ENCODE measurements at places on chromosomes 3 and 15.

GRCh38 chr3:9898467-9899241, 4.0 kb upstream of the IL17RE start:
- no peak for DNase-seq

- DNase-seq: no peak
These were observed 554.4 kb downstream of the IGSF11 start for GRCh38 chr3:118480101-118480860.

DNA sequence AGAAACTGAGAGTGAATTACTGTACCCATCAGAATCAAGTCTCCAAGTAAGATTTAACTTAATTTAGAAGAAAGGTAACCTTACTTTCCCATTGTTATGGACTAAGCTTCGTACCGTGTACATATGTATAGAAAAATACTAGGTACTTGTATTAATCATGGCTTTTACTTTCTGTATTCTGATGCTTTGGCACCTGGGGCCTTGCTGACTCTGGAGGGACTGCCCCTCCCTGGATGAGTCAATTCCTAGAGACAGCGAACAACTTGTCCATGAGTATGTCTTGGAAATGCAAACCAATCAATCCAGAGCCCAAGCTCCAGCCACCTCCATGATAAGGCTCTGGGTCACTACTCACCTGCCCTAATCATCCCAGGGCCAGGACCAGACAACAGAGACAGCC, 50.0 kb upstream of the DGKG start:
- DNase-seq: no peak

GRCh38 chr15:52349052-52349700, 53.6 kb upstream of the MYO5C start:
- no peak for DNase-seq

GRCh38 chr3:197847866-197848401, 56.9 kb downstream of the LRCH3 start:
- no peak for DNase-seq

GRCh38 chr3:120495809-120496208, 45.0 kb upstream of the FSTL1 start:
- DNase-seq: no peak

GRCh38 chr3:172046268-172046915, 7.0 kb downstream of the FNDC3B start:
- no peak for DNase-seq

DNA sequence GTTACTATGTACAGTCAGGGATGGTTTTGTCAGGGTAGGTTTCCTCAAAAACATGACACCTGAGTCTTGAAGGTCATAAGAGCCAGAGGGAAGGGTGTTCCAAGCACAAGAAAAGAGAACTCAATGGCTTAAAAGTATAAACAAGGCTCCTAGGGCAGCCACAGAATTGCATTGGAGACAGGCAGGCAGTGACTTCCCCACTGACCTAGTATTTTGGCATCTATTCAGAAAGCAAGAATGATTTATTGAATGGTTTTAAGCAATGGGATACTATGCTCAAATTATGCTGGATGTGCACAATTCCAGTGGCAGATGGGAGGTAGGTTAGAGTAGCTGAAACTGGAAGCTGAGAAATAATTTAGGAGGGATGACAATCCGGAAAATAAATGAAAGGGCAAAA, 54.0 kb downstream of the TSC22D2 start:
- no peak for DNase-seq

DNA sequence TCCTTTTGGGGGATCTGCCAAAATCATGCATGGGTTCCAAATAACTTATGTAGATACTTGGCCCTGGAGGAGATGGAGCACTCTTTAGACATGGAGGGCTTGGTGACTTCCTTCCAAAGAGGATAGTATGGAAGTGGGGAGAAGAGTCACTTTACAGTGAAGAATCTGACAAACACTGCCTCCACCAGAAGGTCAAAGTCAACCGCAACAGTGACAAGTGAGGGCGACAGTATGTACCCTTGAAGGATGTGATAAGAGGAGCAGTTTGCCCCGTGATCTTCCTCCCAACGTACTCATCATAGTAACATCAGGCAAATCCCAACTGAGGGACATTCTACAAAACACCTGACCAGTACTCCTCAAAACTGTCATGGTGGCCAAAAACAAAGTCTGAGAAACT, 62.0 kb downstream of the LMCD1 start:
- no peak for DNase-seq

DNA sequence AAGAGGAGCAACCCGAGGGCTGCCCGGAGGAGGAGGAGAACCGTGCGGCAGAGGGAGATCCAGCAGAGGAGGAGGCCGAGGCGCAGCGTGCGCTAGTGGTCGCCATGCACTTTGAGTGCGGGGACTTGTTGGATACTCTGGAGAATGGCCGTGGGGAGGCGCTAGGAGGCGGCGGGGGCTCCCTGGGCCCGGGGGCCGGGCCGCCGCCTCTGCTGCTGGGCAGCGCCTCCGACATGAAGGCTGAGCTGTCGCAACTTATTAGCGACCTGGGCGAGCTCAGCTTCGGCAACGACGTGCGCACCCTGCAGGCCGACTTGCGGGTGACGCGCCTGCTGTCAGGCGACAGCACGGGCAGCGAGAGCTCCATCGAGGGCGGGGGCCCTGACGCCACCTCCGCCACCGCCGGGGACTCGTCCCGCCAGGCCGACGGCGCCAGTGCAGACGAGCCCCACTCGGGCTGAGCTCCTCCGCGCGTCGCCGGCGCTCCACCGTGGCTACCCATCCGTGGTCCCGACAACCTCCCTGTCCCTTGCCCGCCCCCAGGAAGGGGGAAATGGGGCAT, 2.0 kb downstream of the FAM43A start:
- no peak for DNase-seq

DNA sequence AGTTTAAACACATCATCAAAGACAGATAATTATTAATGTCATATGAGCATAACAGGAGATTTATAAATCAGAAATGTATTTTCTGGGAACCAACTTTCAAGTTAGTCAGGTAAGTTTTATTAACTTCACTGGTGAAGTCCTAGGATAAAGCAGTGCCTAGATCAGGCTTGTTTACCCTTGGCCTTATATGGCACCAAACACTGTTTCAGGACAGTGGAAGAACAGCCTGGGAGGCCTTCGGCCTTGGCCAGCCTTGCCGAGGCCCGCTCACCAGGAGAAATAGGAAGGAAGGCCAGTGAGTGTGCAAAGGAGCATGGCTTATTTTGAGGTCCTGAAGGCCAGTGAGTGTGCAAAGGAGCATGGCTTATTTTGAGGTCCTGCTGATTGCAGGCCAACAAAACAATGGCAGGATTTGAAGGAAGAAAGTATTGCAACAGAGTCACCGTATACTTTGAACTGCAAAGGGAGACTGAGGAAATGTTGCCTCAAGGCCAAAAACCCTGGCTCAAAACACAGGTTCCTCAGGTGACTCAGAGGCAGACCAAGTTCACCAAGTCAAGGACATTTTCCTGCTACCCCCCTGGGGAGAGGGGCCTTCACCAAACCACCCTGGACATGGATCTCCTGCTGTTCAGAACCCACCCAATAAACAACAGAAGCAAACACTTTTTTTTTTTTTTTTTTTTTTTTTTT, 174.3 kb downstream of the TP63 start:
- no peak for DNase-seq

- DNase-seq: no peak
These were observed 79.2 kb upstream of the ABHD17C start for GRCh38 chr15:80615783-80616391.

DNA sequence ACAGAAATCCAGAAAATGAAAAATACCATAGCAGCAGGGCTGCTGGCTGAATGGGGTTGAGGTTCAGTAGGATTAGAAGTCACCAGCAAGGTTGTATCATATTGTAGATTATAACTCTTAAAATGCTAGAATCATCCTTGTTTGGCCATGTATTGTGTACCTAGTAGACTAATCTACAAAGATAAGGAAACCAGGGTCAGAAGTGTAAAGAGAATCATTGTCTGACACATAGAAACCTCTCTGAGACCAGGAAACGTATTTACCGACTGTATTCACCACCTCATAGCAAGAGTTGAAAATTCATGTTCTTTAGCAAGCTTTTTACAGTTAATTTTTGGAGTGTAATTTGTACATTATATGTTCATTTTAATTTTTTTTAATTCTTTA, 168.8 kb downstream of the ECT2 start:
- DNase-seq: no peak

DNA sequence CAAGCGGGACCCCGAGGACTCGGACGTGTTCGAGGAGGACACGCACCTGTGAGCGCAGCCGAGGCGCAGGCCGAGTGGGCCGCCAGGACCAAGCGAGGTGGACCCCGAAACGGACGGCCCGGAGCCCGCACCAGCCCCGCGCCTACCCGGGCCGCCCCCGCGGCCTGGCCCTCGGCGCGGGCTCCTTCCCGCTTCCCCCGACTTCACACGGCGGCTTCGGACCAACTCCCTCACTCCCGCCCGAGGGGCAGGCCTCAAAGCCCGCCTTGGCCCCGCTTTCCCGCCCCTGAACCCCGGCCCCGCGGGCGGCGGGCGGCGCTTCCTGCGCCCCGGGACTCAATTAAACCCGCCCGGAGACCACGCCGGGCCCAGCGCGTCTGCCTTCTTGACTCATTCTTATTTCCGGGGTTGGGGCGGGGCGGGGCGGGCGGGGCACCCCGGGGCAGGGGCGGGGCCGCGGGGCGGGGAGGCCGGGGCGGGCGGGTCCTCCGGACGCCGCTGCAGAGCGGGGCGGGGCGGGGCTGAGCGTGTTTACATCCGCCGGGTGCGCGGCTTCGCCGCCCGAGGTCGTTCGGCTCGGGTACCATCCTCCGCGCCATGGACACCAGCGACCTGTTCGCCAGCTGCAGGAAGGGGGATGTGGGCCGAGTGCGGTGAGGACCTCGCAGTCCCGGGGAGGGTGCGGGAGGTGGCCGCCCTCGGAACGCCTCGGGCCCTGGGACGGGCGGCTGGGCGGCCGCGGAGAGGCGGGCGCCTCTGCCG, at the start of gene ABTB1:
Gene ABTB1, plus strand, starts transcription at position 524 of the 762 bp plus-strand sequence. Its CDS starts 74 bp downstream, at position 598.
- DNase-seq: no peak

DNA sequence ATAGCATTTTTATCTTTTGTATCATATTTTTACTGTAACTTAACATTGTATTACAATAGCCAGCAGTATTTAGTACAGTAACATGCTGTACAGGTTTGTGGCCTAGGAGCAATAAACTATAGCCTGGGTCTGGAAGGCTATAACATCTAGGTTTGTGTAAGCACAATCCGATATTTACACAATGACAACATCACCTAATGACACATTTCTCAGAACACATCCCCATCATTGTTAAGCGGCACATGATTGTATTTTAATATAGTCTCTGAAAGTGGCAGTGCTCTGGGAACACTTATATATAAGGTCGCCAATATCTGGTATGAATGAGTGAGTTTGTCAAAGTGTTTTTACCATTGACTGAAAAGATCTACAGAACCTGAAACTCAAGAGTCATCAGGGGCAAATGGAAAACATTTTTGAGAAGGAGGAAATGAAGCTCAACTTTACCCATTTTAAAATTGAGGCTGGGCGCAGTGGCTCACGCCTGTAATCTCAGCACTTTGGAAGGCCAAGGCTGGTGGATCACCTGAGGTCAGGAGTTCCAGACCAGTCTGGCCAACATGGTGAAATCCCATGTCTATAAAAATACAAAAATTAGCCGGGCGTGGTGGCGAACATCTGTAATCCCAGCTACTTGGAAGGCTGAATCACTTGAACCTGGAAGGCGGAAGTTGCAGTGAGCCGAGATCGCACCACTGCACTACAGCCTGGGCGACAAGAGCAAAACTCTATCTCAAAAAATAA, 38.8 kb upstream of the TNFSF10 start:
- DNase-seq: peak; percentile 29

- DNase-seq: no peak
These were observed 34.0 kb upstream of the TRPM1 start for GRCh38 chr15:31135523-31135922.

GRCh38 chr3:131143802-131144201, 117.1 kb downstream of the NEK11 start:
- no peak for DNase-seq

DNA sequence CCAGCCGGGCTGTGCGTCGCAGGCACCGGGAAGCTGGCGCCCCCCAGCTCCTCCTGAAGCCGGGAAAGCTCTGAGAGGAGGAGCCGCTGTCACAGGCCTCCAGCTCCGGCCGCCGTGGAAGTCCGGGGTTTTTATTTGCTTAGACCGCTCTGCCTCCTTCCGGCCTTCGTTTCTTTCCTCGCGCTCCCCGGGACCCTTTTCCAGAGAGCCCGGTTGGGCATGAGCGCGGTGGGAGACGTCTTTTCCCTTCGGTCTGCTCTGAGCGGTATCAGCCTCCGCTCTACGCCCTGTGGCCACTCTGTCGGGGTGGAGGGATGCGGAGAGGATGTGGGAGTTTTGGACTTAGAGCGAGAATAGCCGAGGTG, 559 bp downstream of the SENP5 start:
- DNase-seq: no peak

DNA sequence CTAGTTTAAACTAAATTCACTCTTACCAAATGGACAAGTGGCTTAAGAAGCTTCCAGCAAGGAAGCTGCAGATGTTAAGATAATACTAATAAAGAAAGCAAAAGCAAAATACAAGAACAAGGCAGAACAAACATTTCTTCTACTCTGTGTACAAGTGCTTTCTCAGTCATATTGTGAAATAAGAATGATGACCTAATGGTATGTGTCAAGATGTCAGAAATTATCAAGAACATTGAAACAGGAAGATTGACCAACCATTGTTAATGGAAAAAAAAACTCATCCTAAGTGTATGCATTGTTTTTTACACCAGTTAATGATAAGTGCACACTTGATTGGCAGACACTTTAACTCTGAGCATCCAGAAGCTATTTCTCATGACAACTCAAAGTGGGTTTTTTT, 65.4 kb upstream of the P2RY1 start:
- no peak for DNase-seq

GRCh38 chr15:86905625-86906256, 826.1 kb downstream of the AGBL1 start:
- no peak for DNase-seq

- DNase-seq: no peak
These were observed 266.6 kb upstream of the TBL1XR1 start for GRCh38 chr3:177463863-177464262.

DNA sequence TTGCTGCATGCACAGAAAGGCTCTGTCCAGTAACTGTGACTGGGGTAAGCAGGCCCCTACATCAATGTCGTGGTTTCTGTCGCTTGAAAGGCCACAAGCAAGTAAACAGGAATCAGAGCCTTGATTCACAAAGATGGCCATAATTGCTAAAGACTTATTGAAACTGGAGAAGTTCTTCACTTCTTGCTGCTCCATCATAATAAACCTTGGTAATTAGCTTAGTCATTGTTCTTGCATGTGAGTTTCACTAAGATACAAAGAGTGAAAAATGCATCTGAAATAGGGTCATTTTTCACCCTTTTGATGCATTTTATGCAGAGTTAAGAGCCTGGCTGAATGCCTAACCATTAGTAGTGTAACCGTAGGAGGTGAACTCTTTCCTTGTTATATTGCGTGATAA, 3.2 kb downstream of the SEMA6D start:
- DNase-seq: no peak

DNA sequence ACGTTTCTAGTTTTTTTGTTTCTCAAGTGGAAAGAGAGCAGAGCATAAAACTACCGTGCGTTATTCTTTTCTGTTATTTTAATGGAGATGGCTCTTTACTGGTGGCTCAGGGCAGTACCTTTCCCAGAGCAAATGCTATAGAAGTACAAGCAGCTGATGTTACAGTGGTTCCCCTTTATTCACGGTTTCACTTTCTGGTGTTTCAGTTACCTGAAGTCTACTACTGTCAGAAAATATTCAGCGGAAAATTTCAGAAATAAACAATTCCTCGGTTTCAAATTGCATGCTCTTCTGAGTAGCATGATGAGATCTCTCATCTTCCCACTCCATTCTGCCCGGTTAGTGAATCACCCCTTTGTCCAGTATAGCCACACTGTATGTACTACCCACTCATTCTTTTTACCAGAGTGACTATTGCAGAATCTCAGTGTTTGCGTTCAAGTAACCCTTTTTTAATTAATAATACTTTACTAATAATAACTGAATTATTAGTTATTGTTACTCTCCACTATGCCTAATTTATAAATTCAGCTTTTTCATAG, 597.5 kb upstream of the ROBO2 start:
- DNase-seq: no peak
